ENCODE measurements at places on chromosomes 13 and 19.
A peak's percentile ranks its signal among the peaks of the same experiment; 100 is the strongest.

- peak; percentile 85 for DNase-seq
Measured at GRCh38 chr19:16338470-16339360, 14.1 kb downstream of the KLF2 start.

GRCh38 chr19:44212866-44213346, 574 bp downstream of the ZNF227 start:
- DNase-seq, result peak; percentile 2

- no peak for DNase-seq
Measured at GRCh38 chr19:11931051-11931450, 6.1 kb downstream of the ZNF700 start.

GRCh38 chr19:56504581-56504980, 3.1 kb upstream of the ZNF471 start:
- no peak for DNase-seq

- no peak for DNase-seq
Measured at GRCh38 chr13:45339867-45340266, 1.1 kb downstream of the TPT1 start.

- DNase-seq, result no peak
Measured at GRCh38 chr19:38656171-38656981, 8.9 kb downstream of the ACTN4 start.

GRCh38 chr13:78121459-78122348, 203.1 kb upstream of the EDNRB start:
- peak; percentile 32 for DNase-seq

GRCh38 chr13:46595136-46595884, 42.3 kb downstream of the LRCH1 start:
- DNase-seq, result peak; percentile 74

GRCh38 chr13:111881700-111882099, 185.2 kb upstream of the SOX1 start:
- no peak for DNase-seq

DNA sequence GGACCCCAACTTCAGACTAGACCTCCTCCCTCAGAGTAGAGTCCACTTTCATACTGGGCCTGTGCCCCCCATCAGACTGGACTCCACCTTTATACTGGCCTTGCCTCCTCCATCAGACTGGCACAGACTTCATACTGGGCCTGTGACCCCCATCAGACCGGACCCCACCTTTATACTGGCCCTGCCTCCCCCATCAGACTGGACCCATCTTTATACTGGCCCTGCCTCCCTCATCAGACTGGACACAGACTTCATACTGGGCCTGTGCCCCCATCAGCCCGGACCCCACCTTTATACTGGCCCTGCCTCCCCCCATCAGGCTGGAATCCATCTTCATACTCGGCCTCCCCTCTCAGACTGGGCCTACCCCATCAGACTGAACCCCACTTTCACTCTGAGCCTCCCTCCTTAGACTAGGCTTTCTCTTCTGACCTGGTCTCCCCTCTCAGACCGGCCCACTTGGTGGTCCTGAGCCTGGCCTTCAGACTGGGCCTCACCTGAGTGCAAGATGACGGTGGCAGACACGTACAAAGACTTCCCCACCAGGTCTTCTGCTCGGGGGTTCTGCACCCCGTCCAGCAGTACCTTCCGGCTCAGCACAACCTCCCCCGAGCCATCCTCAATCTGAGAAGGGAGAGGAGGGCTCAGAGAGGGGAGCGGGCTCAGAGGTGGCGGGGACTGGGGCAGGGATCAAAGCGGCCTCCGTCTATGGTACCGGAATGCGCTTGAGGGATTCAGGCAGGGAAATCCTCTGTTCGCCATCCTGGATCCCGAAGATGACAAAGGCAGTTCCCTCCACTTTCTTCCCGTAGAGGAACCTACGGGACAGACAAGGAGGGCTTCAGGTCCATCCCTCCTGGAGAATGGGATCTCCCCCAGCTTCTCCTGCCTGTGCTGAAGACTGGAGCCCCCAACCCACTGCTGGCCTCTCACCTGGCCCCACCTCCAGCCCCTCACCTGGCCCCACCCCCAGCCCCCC, 7.5 kb downstream of the C3 start:
- DNase-seq, result no peak

GRCh38 chr19:6678690-6679109, 8.7 kb upstream of the TNFSF14 start:
- DNase-seq, result no peak

GRCh38 chr19:45035755-45036154, 3.1 kb upstream of the CLASRP start:
- no peak for DNase-seq

DNA sequence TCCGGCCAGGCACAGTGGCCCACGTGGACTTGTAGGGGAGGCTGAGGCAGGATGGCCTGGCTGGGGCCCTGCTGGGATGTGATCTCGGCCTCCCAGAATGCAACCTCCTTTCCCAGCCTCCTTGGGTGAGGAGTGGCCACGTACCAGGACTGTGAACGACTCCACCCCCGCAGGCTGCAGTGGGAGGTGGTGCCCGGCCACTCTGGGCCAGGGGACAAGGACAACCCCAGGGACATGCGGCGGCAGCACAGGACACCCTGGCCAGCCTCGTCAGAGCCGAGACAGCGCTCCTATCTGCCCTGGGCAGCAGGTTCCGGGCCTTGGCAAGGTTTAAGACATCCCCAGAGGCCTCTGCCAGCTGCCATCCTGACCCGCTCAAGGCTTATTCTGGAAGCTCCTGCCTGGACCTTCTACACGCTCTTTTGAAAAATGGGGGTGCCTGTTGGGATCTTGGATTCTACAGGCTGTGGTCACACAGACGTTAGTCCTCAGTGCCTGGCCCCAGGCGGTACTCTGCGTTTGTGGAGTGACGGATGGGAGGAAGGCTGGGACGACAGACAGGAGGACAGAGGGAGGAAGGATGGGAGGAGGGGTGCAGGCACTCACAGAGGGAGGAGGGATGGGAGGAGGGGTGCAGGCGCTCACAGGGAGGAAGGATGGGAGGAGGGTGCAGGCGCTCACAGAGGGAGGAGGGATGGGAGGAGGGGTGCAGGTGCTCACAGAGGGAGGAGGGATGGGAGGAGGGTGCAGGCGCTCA, 19.9 kb upstream of the CACTIN start:
- no peak for DNase-seq

DNA sequence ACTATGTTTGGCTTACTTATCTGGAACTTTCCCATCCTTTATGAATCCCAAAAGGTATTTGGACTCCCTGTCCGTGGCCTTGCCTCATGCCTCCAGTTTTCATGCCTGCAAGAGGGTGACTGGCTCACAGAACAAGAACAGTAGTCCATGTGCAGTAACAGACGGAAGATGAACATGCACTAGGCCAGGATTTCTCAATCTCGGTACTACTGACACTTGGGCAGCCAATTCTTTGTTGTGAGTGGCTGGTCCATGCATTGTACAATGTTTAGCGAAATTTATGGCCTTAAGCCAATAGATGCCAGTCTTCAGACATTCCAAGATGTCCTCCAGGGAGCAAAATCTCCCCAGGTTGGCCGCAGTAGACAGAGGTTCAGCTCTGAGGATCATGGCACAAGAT, 61.9 kb downstream of the DOCK9 start:
- DNase-seq, result no peak

- no peak for DNase-seq
Measured at GRCh38 chr13:51167393-51168191, 54.6 kb upstream of the FAM124A start.

DNA sequence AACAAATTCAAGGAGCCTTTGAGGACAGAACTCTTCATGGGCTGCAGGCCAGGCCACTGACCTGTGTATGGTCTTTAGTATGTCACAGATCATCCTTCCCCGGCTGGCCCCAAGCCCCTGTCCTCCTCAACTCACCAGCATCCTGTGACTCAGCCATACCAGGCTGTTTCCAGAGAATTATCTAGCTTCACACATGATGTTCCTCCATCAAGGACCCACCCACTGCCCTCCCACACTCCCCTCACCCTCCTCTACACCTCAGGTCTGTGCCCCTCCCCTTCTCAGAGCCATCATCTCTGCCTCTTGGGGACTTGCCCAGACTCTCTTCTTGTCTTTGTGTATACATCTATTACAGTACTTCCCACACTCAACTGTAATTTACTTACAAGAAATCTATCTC, 14.7 kb downstream of the DCT start:
- DNase-seq, result no peak

DNA sequence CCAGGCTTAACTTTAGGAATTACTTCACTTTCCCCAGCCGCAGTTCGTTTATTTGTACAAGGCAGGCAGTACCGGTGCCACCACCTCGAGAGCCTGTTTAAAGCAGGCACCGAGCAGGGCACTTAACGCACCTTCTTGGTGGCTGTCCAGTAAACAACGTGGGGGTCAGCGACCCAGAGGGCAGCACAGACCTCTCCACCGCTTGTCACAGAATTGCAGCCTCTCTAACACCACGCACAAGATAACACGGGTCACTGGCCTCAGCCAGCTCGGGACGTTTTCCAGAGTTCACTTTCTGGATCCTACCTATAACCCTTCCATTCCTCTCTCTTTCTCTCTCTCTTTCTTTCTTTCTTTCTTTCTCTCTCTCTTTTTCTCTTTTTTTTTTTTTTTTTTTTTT, 16.8 kb upstream of the ELAVL1 start:
- no peak for DNase-seq

DNA sequence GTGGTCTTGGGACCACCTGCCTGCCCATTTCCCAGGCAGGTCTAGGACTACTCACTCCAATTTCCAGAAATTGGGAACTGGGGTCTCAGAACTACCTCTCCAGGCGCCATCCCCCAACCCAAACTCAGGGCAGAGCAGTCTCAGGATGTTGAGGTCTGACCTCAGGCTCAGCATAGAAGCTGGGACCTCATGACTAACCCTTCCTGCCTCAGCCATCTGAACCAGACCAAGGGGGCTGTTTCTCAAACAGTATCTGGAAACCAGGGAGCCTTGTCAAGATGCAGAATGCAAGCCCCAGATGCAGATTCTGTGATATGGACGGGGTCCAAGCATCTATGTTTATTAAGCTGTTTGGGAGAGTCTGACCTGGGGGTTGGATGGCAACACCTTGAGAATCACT, 1.3 kb downstream of the FBXW9 start:
- no peak for DNase-seq

GRCh38 chr19:18231775-18232174, 5.5 kb upstream of the PDE4C start:
- no peak for DNase-seq

DNA sequence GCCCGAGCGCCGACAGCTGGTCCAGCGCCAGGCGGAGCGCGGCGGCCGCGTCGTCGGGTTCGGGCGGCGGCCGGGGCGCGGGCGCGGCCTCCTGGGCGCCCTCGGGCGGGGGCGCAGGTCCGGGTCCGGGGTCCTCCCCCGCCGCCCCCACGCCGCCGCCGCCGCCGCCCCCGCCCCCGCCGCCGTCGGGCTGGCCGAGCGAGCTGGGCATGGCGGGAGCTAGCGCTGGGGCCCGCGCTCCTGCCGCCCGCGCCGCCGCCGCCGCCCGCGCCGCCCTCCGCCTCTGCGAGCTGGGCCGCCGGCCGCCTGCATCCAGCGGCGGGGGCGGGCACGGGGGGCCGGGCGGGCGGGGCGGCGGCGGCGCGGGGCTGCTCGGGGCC, 287 bp downstream of the MEX3D start:
- DNase-seq, result no peak

DNA sequence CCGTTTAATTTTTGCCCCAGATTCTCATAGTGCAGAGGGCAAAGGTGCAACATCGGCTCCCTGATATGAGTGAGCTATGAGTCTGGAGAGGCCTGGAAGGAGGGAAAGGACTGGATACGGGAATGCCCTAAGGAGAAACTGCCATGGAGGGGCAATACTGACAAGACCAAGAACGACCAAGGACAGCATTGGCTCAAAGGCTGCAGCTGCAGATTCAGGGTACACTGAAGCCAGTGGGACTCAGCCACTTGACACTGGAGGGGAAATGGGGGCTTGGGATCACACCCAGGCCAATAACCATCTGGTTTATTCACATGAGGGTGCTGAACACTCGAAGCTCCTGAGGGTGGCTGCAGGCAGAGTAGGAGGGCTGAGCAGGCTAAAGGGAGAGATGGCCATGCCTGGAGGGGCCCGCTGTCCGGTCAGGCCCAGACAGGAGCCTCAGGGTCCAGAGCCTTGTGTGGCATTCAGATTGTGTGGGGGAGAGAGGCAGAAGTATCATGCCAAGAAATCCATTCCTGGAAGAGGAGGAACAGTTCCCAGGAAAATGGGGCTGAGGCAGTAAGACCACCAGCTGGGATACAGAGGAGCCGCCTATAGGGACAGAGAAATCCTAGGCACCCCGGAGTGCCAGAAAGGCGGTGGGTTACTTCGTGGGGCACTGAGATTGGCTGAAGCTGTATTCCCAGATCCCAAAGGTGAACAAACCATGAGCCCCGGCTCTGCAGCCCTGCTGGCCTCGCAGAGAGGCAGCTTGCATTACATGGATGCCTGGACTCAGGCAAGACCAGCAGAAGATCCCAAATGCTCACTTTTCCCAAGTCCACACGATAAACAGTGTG, 20.7 kb downstream of the COL4A1 start:
- no peak for DNase-seq

DNA sequence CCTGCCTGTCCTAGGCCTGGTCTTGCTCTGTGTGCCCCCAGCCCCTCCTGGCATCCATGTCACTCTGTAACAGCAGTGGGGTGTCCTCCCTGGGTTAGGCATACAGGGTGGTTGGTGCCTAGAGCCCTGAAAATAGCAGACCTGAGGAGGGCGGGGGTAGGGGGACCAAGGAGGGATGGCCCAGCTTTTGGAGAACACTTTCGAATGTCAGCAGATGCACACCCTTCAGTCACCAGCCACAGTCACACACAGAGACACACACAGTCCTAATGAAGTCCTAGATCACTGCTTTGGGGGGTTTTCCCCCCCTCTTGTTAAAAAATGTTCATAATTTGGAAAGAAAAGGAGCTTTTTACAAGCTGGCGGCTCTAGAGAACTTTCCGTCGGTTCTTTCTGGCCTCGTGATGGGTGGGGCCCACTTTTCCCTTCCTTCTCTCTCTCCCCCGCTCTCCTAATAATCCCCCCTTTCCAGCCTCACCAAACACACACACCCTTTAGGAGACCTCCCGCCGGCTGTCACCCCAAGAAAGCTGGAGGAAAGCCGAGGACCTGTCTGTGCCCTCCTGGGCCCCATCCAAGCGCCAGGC, 47.9 kb downstream of the LYL1 start:
- DNase-seq, result no peak

DNA sequence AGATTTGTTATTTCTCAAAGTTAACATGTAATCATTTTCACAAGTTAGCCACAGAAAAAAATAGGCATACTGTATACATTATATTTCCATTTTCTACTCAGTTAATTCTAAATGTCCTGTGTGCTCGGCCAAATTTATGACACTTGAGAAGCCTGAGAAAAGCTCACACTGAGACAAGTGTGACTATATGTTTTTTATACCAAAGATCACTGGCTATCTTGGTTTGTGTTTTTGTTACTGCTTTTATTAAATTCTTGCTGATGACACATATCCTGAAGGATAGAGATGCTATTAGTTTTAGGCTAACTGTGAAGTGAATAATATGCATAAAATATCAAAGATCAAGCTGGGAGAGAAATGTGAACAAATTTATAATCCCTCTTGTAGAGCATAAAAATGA, 49.3 kb upstream of the IL17D start:
- DNase-seq, result no peak

Measured in HFF-Myc (cell line).